ENCODE measurements at places on chromosomes 16 and 17.

DNA sequence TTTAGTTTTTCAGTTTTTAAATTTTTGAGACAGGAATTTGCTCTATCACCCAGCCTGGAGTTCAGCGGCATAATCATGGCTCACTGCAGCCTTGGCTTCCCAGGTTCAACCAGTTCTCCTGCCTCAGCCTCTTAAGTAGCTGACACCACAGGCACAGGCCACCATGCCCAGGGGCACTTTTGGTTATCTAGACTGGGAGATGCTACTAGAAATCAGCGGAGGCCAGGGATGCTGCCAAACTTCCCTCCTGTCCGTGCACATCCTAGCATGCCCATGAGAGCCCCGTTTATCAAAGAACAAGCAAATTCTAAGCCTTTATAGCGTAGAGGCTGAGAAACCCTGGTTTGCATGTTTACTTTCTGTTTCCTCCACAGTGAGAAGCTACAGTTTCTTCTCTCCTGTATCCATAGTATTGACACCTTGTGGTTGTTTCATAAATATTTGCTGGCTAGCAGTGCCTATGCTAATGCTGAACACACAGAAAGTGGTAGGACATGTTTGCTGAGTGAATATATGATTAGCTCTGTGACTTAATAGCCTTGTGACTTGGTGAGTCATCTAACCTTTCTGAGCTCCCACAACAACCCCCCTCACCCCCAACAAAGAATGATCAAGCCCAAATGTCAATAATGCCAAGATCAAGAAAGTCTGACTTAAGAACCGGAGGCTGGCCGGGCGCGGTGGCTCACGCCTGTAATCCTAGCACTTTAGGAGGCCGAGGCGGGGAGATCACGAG lies 39.2 kb upstream of the MAF start:
- DNase-seq: no peak

GRCh38 chr17:681316-681715 lies 33.3 kb downstream of the VPS53 start:
- no peak for DNase-seq

- no peak for DNase-seq
These were observed 21.6 kb downstream of the SPNS2 start for GRCh38 chr17:4520060-4520893.

DNA sequence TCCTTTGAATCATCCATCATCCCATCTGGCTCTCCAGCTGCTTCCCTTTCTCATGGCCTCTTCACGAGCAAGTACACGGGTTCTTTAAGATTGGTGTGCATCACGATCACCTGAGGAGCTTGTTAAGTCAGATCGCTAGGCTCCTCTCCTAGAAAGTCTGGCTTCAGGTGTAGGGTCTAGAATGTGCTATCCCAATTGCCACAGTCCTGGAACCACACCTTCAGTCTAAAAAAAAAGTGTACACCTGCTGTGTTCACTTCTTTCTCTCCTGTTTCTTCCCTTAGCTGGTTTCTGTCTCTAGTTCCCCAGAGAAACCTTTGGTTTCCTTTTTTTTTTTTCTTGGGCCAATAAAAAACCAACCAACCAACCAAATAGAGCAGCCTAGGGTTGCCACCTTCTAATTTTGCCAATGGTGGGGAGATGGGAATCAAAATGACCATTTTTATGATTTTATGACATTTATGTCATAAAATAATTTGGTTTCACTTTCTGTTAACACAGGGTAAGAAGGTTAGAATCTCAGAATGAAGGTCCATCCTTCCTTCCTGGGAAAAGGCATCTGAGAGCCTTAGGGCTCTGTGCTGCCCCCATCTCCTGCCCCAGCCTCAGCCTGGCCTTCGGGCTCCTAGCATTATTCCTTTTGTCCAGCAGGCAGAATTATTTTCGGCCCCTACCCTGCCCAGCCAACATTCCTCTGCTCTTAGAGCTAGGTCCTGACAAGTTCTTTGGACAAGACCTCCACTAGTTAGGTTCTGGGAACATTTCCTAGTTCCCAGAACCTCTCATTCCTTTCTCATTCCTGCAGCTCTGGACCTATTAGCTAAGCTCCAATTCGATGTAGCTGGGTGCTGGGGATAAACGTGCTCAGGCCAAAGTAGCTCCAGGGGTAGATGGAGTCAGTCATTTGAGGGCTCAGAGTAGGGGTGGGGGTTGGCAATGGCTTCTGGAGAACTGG lies 1.9 kb upstream of the GGT6 start:
- no peak for DNase-seq

DNA sequence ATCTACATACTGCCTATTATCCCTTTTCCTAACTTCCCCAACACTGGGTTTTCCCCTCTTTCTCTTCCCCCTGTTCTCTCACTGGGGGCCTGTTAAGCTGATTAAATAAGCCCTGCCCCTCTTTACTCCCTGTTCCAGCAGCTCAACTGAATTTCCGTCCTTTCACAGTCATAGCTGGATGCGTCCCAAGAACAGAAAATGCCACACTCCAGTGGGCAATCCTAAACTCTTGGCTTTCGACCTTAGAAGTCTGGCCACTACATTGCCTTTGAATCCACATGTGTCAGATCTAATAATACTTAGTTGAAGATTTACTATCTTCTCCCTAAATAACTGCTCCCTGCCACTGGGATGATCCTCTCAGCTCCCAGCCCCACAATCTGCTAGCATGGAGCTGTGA lies 34.5 kb downstream of the KCNJ16 start:
- no peak for DNase-seq

DNA sequence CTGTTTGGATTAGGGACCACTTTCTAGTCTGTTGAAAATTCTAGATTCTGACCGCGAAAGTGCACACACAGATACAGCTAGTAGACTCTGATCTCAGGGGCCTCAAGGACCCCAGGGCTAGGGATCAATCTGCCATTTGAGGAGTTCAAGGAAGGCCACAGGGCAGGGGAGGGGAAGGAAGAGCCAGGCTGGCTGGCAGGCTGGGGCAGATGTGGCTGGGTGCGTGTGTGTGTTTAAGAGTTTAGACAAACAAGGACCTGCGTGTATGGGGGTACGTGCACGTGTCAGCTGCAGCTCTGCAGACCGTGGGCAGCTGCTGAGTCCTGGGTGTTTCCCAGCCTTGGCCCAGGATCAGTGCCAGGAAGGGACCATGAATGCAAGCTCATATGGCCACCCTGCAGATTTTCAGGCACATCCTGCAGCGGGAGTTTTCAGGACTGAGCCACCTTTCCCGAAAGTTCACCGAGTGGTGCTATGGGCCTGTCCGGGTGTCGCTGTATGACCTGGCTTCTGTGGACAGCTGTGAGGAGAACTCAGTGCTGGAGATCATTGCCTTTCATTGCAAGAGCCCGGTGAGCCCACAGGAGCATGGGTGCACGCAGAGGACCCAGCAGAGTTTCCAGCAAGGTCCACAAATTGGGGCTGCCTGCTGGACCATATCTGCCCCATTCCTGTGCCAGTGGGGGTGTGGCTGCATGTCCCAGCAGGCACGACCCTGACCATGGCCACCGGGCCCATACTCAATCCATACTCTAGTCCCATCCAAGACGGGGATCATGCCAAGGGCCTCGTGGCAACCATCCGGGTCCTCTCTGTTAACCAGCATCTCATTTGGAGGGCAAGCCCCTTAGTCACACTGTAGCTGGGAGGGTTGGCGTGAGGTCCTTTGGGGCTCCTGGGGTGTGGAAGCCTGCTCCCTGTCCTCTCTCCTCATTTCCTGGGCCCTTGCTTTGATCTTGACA lies 10.6 kb downstream of the TRPV2 start:
- no peak for DNase-seq

- no peak for DNase-seq
These were observed 1.3 kb downstream of the RAB37 start for GRCh38 chr17:74738051-74738996.

- DNase-seq: no peak
These were observed 45.4 kb downstream of the NDEL1 start for GRCh38 chr17:8481089-8481488.

DNA sequence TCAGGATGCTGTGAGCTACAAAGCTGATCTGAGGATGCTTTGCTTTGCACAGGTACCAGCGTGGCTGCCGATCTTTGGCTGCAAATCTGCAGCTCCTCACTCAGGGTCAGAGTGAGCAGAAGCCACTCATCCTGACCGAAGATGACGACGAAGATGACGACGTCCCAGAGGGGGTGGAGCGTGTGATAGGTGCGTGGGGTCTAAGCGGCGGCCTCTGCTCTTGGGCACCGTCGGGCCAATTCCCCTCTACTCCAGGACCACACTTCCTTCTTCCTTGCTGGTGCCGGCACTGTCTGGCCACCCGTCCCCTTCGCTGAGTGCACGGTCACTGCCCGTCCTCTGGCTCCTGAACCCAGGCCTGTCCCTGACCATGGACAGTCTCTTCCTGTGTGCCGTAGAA lies 34.0 kb downstream of the ZNF750 start:
- no peak for DNase-seq

DNA sequence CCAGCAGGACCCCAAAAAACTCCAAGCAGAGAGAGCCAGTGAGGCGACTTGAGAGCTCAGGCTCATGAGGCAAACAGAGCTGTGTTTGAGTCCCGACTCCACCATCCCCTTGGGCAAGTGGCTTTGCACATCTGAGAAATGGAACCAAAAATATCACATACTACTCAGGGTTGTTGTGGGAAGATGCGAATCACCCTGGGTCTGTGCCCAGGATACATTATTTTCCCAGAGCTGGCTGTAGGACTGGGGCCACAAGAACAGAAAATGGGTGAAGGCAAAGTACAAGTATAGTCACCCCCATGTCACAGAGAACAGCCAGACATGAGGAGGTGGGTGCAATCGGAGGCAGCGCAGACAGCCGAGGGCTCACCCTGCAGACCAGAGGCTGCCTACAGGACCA lies 127.3 kb downstream of the GAS7 start:
- DNase-seq: no peak

GRCh38 chr17:5486206-5487124 lies at the start of gene MIS12:
MIS12 (plus strand) TSS chr17:5486566; CDS start chr17:5488863, 2,297 bp downstream.
- DNase-seq: peak; percentile 100

DNA sequence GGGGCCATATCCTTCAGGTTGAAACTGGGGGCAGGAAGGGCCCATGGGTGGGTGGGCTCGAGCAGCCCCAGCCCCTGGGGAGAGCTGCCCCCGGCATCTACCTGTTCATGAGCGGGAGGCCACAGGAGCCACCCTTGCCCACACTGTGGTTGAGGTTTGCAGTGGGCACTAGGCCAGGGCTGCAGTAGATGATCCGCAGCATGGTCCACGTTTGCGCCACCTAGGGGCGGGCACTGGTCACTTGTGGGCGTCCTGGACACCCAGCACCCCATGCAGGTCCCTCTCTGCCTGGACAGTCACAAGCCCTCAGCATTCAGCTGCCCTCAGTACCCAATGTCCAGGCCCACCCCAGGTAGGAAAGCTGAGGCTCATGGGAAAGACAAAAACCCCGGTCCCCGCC lies 1.8 kb upstream of the JMJD8 start:
- DNase-seq: no peak

DNA sequence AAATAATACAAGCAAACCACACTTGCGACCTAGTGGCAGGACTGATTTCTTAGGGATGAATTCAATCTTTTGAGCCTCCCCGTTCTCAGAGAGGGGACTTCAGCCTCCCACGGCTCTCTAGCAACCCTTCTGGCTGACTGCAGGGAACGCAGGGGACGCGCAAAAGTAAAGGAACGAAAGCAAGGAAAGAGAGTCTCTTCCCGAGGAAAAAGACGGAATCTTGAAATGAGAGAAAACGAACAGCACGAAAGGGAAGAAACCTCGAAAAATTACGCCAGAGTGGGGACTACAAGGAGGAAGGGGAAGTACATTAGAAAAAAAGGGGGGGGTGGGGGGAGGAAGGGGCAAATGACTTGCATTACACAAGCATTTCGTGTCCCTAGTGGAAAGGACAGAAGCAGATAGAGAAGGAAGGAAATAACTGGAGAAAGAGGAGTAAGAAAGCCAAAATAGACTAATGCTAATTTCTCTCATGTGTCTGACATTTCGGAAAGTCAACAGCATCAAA lies 1.2 kb downstream of the GRB2 start:
- peak; percentile 85 for DNase-seq

DNA sequence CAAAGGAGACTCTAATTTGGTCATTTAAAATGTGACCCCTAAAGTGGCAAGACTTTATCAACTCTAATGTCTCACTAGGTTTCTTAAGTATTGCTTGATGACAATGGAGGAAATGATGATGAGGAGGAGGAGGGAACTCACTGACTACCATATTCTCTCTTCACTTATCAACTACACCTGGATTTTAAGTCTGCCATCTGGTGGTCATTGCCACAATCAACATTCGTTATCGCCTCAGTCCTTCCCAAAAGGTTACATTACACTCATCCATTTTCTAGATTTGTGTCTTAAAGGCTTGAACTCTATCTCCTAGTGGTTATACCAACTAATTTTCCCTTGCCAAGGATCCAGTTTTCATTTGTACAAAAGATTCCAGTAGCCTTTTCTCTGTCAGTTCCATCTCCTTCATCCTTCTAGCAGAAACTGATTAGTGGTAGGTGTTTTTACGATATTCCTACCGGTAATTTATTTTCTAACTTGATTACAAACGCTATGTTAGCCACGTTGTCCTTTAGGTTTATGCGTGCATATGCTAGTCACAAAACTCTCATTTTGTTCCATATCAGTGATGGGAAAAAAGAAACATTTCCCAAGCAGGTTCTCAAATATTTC lies 114.6 kb upstream of the NOG start:
- DNase-seq: peak; percentile 9

GRCh38 chr17:20241855-20242254 lies 225.5 kb downstream of the LGALS9B start:
- DNase-seq: no peak

- DNase-seq: no peak
These were observed 65.8 kb upstream of the SMIM36 start for GRCh38 chr17:55576996-55577586.

DNA sequence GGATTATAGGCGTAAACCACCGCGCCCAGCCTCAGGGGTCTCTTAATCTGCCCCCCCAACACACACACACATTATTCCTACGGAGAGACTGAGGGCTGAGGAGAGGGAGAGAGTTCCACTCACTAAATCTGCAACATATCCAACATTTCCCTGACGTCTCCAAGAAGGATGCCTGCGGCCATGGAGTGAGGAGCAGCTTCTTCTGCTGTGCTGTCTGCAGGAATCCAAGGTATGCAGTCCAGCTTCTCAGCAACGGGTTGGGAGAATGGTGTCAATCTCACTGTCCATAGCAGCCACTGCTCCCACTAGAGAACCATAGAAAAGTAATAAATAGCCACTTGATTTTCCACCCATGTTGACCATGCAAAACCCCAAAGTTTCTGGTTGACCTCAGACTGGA lies 5.1 kb upstream of the PLXDC1 start:
- no peak for DNase-seq

GRCh38 chr17:38453951-38454421 lies 25.7 kb downstream of the ARHGAP23 start:
- no peak for DNase-seq

- DNase-seq: no peak
These were observed 24.1 kb downstream of the ANKFN1 start for GRCh38 chr17:56177361-56177760.
